ENCODE measurements at places on chromosomes 16 and 17. TPM values are rescaled to one million over a fixed set of nuclear protein-coding genes. Genes with fewer than 3 reads are reported as not detected.

HP gene
- 0.20 TPM for total RNA-seq

SHCBP1 gene
- 10.7 TPM for total RNA-seq

TSPOAP1 gene
- total RNA-seq, result under 0.01 TPM

ADAM11 gene
- under 0.01 TPM for total RNA-seq

NUPR1 gene
- total RNA-seq, result 0.44 TPM

GRN gene
- total RNA-seq, result 473 TPM

KRTAP16-1 gene
- total RNA-seq, result not detected

TMEM101 gene
- total RNA-seq, result 77.2 TPM

CCDC102A gene
- total RNA-seq, result 10.7 TPM

RASD1 gene
- total RNA-seq, result 2.6 TPM

CCL11 gene
- total RNA-seq, result not detected

RPS6KB1 gene
- 17.7 TPM for total RNA-seq

GSG1L gene
- total RNA-seq, result 0.60 TPM

CLDN6 gene
- not detected for total RNA-seq

KRTAP3-1 gene
- total RNA-seq, result not detected

KRT20 gene
- not detected for total RNA-seq

SLC2A4 gene
- 0.60 TPM for total RNA-seq

ZNF652 gene
- total RNA-seq, result 12.1 TPM

CDH16 gene
- total RNA-seq, result not detected

SLC5A2 gene
- not detected for total RNA-seq

PPP1R27 gene
- not detected for total RNA-seq

SBK1 gene
- total RNA-seq, result under 0.01 TPM

KANSL1 gene
- total RNA-seq, result 84.7 TPM

CFAP52 gene
- not detected for total RNA-seq

GINS3 gene
- 6.3 TPM for total RNA-seq

ALOX12B gene
- not detected for total RNA-seq

Data from lung microvascular endothelial cell (primary cell).